ENCODE measurements at places on chromosomes 3 and 15.

- no peak for DNase-seq
Observed at GRCh38 chr3:110894574-110894973, 177.0 kb upstream of the NECTIN3 start.

- no peak for DNase-seq
Observed at GRCh38 chr3:128083980-128084674, 31.9 kb downstream of the SEC61A1 start.

DNA sequence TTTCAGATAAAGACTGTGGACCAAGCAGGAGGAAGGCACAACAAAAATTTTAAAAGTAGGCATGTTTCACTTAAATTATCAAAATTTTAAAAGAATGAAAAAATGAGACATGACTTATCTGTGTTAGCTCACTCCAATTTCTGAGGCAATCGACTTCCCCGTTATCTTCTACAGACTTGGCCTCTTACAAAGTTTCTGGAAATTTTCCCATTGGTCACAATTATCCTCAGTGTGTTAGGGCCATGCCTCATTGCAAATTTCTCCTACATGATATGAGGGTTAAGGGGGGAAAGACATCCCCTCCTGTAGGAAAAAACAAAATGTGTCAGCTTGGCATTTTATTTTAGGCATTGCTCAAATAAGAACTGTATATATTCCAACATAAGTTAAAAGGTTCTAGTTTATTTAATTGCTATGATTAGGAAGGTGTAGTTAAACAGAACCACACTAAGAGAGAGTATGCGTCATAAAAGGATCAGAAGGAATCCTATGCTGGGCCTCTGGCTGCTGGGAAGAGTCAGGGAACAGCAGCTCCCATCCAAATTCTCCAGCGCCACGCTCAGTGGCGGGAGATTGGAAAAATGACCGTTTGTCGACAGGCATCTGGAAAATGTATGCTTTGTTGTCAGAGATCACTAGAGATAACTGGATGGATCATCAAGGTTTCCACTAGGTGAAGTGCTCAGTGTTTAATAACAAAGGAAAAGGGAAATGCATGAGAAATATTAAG lies 463.6 kb upstream of the NR2F2 start:
- DNase-seq, result no peak

DNA sequence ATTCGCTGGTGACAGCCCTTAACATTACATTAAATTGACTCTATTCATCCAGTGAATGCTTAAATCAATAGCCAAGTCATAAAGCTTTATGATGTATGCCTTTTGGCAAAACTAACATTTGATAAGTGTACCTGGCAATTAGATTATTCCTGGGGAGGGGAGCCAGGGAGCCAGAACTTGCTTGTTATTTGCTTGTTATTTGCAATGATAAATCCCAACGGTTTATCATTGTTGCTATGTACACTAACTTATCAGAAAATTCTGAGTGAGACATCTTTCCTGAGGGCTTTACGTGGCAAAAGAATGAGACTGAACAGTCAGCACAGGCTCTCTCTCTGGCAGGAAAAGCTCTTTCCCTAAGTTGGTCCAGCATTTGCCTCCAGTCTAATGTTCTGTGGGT lies 35.8 kb upstream of the FBN1 start:
- no peak for DNase-seq

- no peak for DNase-seq
Observed at GRCh38 chr3:151356794-151357462, 27.6 kb upstream of the P2RY13 start.

DNA sequence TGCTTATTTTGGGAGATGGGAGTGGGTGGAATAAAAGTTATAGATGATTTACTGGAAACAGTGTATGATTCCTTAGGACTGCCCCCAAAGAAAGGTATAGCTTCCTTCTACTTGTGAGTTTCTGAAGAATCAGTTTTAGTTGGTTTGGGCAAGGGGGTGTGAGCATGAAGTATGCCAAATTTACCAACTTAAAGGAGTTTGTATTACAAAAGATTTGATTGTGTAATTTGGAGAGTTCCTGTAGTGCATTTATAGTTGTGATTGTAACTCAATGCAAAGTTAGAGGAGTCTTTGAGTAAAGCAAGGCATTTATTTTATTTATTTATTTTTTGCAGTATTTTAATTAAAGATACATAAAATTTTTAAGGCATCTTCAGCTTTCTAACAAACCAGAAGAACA lies 42.8 kb downstream of the TSC22D2 start:
- no peak for DNase-seq

- DNase-seq, result no peak
Observed at GRCh38 chr3:144877356-144877755, 905.7 kb downstream of the DIPK2A start.

DNA sequence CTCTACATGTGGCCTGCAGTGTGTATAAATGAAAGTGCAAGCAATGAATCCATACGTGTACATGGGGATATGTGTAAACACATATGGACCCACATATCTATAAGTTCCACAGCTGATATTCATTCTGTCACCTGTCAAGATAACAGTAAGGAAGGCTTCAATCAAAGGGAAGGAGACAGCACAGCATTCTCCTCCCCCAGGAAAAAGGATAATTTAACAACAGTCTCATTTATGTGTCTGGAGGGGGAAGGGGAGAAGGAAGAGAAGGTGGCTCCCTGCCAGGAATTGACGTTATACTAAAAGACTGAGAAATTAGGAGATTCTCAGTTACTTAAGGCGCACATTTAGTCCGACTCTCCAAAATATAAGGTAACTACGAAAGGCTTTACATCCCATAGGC lies 345.9 kb downstream of the FOXP1 start:
- no peak for DNase-seq

DNA sequence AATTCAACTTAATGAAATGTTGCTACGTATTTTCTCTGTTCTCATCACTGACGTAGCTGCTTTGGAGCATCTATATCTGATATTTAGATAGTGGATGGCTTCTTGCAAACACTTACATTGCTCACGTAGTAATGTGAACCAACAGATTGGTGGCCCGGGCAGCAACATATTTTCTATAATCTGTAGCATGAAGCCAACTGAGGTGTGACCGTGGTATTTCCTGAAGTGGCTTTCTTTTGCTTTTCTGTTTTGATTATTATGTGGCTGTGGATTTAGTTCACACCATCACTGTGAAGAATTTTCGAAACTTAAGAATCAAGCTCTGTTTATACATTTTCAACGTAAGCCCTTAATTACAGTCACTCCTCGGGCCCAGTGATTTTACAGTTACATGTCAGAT lies 288.5 kb downstream of the LPP start:
- DNase-seq, result no peak

- no peak for DNase-seq
Observed at GRCh38 chr3:36364260-36364659, 16.0 kb upstream of the STAC start.

GRCh38 chr3:122100591-122101463 lies 45.7 kb downstream of the CD86 start:
- DNase-seq, result no peak

DNA sequence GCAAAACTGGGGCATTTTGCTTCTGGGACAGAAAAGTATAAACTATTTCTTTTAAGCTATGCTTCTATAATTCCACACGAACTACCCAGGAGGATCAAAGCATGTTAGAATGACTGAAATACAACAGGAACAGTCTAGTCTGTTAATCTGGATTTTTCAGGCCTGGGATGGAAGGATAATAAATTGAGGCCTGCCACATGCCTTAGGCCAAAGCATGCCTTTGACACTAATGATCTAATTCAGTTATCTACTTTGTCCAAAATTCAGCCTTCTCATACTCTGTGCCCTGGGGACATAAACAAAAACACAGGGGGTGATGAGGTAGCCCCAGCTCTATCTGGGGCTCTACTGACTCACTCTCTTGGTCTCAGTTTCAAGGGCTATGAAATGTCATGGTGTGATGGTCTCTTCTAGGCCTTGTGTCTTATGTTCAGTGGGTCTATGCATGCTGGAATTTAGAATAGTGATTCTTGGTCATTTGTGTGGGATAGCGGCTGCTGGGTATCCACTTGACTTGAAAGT lies 32.5 kb downstream of the GAP43 start:
- no peak for DNase-seq

DNA sequence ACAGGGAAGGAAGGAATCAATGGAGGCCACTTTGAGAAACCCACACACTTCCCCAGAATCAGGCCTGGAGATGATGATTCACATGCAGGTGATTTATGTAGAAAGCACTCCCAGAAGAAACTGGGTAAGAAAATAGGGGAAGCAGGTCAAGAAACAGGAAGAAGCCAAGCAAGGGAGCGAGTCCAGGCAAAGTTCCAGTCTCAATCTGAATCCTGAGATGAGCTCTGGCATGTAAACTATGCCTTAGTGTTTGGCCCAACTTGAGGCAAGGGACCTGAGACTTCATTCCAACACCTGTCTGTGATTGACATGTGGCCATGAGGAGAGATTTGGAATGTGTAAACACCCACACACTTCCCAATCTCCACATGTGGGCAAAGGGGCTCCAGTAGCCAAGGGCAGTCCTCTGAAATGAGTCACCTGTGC lies 61.6 kb upstream of the CTNNB1 start:
- no peak for DNase-seq

GRCh38 chr15:68676926-68677325 lies 98.1 kb downstream of the CORO2B start:
- no peak for DNase-seq

DNA sequence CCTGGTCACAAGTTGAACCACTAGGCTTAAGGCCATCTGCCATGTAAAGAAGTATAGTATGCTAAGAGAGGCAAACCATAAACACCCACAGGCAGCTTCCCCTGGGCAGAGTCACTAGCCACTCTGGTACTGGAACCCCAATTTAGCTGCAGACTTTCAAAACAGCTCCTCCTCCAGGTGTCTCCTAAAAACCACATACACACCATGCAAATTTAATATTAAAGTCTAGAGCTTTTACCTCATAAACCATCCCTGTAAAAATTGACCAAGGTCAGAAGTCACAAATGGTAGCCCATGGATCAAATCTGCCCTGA lies 99.1 kb upstream of the STT3B start:
- DNase-seq, result no peak

- no peak for DNase-seq
Observed at GRCh38 chr15:69225355-69226022, 65.1 kb downstream of the GLCE start.

GRCh38 chr3:42511201-42511600 lies 8.8 kb downstream of the VIPR1 start:
- no peak for DNase-seq

DNA sequence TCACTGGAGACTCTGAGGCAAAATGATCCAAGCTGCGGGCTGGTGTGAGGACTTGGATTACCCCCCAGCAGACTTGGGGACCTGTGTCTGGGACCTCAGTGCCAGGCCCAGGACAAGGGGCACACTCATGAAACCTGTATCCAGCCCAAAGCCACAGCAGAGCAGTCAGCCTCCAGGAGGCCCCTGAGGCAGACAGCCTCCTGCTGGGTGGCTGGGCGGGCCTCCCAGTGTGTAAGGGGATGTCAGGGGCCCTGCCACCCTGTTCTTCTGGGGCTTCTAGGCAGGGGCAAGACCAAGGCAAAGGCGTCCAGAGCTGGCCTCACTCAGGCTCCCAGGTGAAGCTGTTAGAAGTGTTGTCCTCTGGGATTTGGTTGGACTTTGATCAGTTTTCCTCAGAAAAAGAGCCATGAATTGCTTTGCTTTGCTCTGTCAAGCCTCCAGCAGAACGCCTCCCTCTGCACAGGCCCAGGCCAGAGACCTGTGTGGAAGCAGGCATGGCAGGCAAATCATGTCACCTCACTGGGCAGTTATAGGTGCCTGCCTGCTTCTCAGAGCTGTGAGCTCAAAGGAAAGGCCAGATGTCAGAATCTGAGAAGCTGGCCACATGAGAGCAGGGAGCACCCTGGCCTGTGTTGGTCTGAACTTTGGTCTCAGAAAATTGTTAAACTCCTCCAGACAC lies 77.4 kb downstream of the SMAD6 start:
- no peak for DNase-seq

Measured in activated CD4-positive, alpha-beta T cell treated with anti-CD3 and anti-CD28 coated beads for 24 hours (primary cell).